ENCODE measurements at places on chromosomes 12 and 14.

GRCh38 chr12:103401421-103401820, 94.3 kb downstream of the C12orf42 start:
- DNase-seq = no peak

GRCh38 chr12:53062977-53063707, 13.3 kb downstream of the TNS2 start:
- DNase-seq = no peak

- no peak for DNase-seq
These were observed at the start of gene AQP2 for GRCh38 chr12:49950273-49951251. TSS of gene AQP2 (plus strand) at chr12:49950737. CDS start at chr12:49950831, 94 bp downstream.

DNA sequence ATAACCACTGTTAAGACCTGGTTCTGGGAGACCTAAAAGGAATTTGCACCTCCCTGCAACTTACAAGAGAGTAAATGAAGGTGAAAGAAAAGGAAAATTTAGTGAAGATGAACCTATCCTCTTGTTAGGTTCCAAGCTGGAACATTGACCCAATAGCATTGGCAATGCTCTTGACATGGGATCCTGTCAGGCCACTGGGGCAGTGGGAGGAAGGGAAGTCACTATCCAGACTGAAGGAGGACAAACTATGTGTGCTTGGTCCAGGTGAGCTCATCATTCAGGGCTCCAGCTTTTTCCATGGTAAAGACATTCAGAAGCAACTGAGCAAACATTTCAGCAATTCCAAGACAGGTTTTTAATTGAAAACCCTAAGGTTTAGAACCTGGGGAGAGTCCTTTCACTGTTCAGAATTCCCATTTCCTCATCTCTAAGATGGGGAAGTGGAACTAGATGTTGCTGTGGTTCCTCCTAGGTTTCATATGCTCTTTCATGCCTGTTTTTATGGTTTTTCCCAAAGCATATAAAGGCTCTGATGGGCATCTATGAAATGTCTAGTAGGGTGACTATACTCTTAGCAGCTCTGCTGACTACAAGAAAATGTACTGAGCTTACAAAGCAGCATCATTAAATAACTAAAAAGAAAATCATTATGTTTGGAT, 33.1 kb downstream of the MAPK1IP1L start:
- no peak for DNase-seq

DNA sequence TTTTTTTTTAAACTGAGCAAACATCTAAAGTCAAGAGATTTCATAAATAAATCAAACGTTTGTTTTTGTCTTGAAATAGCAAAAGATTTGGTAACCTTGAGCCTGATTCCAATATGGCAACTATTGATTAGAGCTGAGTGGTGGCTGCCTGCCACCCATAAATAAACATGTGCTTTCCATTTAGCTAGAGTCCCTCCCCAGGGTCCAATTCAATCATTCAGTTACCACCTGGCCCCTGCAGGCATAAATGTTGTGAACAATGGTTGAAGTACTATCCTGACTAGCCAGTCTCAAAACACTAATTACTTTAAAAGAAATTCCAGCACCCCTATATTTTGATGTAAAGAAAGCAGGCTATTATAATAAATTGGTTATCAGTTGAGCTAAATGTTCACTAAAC, 129.7 kb upstream of the GRIP1 start:
- DNase-seq = no peak

- DNase-seq = no peak
These were observed 133.9 kb downstream of the TBX5 start for GRCh38 chr12:114272071-114272470.

DNA sequence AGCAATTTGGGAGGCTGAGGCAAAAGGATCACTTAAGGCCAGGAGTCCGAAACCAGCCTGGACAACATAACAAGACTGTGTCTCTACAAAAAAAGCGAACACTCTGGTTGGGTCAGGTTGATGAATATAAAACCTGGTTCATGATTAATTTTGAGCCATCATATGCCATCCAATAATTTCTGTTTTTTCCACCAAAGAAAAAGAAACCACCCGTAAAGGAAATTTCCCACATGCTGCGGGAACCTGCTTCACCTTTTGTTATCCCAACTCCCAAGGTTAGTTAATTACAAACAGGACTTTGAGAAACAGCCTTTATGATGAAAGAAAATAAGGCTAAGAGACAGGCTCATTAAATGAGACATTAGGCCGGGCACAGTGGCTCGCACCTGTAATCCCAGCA, 24.1 kb upstream of the BICDL1 start:
- DNase-seq = no peak

DNA sequence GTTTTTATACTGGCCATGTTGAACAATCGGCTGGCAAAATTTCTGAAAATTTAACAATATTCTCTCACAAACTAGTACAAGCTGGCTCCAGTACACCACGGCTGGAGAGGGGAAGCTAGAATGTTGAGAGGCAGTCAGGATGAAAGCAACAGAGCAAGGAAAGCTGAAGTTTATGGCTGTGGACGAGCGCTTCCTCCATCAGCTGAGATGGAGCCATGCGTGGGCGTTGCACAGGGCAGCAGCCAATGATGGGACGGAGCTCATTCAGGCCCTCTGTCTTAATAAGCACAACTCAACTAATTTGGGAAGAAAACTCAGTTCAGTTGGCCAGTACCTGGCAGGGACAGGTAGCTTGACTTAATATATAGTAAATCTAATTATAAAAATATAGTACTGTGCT, 14.1 kb upstream of the DCP1B start:
- DNase-seq = no peak

GRCh38 chr14:51780741-51781140, 79.7 kb upstream of the GNG2 start:
- DNase-seq = no peak

DNA sequence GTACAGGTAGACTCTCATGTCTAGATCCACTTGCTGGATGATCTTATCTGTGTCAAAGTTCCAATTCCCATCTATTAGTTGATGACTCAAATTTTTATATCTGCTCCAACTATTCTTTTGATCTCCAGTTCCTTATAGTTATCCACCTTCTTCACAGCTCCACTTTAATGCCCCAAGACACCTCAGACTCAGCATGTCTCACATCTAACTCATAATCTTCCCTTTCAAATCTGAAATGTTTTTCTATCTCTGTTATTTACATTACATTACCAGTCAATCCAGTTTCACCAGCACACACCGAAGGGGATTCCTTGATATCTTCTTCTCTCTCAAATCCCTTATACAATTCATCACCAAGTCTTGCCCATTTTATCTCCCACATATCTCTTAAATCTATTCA, 3.7 kb upstream of the METAP2 start:
- DNase-seq = no peak

- no peak for DNase-seq
These were observed 376.7 kb downstream of the ALG10 start for GRCh38 chr12:34398706-34399630.

GRCh38 chr14:57729208-57730187, 136.4 kb downstream of the SLC35F4 start:
- no peak for DNase-seq

DNA sequence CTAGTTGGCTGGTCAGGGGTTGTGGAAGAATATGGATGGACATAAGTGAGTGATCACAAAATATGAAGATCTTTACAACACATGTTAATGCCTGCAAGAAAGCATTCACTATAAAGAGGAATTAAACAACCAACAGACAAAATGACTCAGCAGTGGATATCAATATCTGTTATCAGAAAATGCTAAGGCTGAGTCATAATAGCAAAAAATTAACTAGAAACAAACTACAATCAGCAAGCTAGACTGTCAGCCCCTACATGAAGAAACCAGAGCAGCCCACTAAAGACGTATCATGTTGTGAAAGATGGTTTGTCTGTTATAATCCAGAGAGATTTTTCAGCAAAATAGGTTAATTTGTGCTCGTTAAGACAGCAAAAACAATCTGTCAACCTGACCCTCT, 472.9 kb downstream of the NELL2 start:
- DNase-seq = no peak

GRCh38 chr12:53340398-53340797, 4.2 kb upstream of the SP7 start:
- no peak for DNase-seq

DNA sequence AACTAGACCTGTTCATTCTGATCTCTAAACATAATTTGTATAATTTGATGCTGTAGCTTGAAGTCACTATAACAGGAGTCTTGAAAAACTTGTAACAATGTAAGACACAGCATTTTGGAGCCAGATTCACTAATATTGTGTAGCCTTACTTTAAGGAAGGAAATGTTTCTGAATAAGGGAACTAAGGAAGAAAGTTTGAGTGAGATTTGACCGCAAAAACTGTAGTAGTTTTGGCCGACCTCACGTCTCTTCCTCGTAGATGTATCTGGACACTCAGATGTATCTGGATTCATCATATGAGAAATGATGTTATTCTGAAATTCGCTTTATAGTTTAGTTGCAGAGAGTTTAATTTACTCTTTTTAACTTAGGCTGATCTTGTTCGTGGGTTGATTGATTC, 13.9 kb upstream of the DNAH10 start:
- no peak for DNase-seq

DNA sequence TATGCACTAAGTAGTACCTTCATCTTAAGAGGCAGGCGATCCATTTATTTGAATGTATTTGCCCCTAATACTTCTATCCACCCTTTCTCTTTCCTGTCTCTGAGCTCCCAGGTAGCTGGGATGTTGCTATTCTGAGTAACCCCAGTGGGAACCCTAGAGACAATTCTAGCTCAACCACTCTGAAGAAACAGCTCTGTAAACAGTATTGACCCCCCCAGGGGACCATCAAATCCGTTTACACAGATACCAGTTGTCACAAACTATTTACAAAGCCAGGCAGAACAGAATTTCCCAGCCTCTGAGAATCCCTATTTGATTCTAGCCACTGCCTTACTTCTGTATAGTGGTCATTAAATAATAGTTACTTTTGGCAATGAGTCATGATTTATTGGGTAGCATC, 64.9 kb downstream of the MIPOL1 start:
- no peak for DNase-seq

- no peak for DNase-seq
These were observed 1.7 kb downstream of the TRHDE start for GRCh38 chr12:72273851-72274351.

GRCh38 chr14:36684946-36685345, 23.3 kb downstream of the PAX9 start:
- DNase-seq = no peak

DNA sequence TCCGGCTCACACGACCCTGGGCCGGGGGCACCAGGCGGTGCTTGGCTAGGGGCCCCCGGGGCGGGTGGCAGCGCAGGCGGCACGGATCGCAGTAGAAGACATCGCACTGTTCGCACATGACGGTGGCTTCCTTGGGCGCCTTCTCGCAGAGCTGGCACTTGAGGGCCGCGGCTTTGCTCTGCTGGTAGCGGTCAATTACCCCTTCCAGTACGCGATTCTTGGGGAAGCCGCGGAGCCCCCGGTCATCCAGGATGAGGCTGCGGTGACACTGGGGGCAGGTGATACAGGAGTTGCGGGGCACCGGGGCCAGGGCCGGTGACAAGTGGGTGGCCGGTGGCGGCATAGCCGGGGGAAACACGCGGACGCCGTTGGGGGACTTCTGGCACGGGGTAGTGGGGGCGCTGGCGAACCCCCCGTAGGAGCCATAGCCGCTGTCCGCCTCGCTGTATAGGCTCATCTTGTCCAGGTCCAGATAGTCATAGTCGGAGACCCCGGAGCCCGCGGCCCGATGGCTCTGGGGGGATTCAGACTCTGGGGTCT, 553 bp downstream of the TRIM9 start:
- no peak for DNase-seq

- no peak for DNase-seq
These were observed 240.9 kb downstream of the ETNK1 start for GRCh38 chr12:22865822-22866221.

- DNase-seq = no peak
These were observed 400.2 kb downstream of the TMEM121 start for GRCh38 chr14:105926373-105927095.

DNA sequence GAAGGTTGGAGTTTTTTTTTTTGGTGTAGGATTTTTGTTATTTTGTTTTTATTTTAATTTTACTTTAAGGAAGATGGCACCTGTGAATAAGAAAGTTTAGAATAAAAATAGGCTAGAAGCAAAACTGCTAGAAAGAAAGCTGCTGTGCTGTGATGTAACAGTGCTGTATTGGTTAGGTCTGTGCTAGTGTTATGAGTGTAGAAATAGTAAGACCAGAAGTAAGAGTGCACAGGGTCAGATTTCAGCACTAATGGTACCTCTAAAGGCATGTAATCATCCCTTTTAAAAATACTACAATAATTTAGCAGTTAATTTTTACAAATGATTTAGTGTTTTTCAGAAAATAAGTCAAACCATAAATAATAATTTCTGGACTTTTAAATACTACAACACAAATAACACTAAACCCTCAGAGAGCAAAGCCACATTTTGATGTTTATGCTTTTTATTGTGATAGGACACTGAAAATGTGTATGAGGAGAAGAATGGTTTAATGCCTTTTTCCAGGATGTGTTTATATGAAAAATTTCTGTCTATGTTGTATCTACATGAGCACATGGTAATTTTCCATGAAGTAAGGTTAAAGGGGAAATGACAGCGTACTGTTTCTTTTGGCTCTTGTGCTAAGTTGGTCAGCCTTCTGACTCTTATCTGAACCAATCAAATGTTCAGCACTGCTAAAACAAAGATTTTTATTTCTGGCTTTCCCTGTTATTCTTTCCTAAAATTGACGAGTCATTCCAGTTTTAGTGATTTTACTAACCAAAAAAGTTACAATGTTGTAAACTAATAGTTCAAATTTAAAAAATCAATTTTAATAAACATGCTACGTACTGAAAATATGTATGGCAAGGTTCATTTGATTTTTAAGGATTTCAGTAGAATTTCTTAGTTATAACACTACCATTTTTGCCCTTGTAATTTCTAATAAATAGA, 96.1 kb downstream of the PPHLN1 start:
- no peak for DNase-seq

GRCh38 chr12:95072900-95073697, at the start of gene NR2C1:
TSS of gene NR2C1 (minus strand) at chr12:95073618. CDS start at chr12:95067384, 6,234 bp downstream.
- peak; percentile 79 for DNase-seq

DNA sequence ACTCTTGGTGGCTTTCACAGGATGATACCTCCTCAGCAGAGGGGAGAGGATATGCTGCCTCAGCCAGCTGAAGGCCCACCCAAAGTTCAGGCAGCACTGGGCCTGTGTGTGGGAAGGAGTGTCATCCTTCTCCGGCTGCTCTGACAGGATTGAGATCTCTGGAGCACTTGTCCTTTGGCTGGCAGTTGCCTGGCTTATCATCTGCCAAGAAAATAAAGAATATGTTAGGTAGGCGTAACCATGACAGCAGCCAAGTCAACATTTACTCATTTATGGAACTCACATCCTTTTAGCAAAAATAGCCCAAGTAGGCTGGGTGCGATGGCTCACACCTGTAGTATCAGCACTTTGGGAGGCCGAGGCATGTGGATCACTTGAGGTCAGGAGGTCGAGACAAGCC, 68.5 kb downstream of the PPFIBP1 start:
- DNase-seq = peak; percentile 57

Measured in NCI-H446 treated with DMSO at 0.1 percent for 48 hours (cell line).